ENCODE measurements at places on chromosomes 4 and X.

DNA sequence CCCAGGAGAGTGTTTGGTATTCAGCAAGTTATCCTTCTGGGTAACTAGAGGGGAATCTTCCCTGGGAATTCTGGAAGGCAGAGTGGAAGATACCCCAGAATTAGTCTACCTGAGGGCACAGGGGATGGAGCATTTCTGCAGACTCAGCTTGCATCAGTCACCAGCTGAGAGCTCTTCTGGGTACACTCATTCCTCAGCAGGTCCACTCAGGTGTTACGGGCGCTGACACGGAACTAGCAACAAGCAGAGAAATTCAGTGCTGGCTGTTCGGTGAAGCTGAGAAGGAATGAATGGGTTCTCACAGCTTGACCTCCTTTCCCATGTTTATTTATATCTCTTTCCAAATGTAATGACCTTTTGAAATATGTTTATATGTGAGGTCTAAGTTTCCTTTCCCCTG, 106.0 kb upstream of the PNPLA4 start:
- no peak for DNase-seq

DNA sequence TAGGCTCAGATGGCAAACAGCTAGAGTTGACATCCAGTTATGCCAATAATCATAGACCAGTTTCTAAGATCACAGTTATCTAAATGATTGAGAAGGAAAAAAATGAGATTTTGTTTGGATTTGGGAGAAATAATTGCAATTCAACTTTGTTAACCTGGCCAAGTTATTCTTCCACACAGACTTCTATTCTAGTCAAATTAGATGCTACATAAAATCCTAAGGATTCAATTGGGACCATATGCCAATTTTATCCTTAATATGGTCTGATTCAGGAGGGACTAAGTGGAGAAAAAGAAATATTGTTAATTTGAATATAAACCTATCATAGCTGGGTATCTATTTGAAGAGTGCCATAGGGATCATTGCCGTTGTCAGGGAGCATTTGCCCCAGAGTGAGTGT, 178.3 kb upstream of the SLC7A11 start:
- DNase-seq = no peak

DNA sequence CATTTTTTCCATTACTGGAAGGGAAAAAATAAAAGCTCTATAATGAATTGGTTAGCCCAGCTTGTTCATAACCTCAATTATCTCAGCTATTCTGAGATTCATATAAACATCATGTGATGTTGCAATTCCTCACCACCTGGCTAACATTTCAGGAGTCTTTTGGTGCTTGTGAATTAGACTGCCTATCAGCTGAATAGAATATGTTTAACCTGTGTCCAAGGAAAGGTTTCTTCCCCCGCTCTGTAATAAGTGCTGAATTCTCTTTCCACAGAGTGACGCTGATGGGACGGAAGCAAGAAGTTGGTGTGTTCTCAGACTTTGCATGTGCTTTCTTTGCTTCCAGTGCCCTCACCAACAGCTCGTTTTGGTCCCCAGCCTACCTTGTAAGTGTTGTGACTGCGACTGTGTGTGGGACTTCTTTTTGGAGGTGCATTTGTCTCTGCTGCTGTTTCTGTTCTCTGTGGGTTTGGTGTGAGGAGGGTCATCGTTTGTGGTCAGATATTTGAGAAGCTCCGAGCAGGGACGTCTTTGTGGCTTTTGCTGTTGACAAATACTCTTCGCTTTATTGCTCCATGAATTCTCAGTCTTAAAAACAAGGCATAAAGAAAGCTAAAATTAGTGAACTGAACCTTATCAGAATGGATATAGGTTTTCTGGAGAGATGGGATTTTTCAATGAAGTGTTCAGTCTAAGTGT, 61.7 kb downstream of the PPARGC1A start:
- peak; percentile 3 for DNase-seq

DNA sequence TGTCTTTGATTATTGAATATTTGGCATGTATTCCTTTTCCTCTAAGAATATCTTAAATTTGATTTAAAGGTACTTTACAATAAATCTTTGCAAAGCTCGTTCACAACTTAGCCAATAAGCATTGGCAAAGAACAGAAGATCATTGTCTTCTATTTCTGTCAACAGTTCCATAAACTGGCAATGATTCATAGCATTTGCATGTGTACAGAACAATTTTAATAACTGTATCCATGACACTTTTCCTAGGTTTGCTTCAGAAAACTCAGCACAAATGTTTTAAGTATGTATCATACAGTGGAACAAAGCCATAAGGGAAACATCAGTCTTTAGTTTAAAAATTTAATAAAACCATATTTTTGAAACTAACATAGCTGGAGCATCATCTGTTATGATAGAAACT, 462.7 kb upstream of the RPS6KA3 start:
- peak; percentile 2 for DNase-seq

DNA sequence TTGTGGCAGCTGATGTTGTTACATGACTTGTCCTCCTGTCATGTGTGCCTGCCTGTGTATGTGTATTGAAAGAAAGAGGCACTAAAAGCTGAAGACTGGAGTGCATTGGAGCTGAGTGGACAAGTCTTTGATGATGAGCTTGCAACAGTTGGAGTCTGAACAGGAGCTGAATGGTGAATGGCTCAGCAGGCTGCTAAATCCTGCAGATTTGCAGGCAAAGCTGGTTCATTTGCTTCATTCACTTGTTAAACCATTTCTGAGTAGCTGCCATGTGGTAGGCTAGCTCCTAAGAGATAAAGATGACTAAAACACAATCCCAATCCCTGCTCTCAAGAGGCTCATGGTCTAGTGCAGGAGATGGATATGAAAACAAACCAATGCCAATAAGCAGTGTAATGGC, 217.3 kb downstream of the CHRDL1 start:
- no peak for DNase-seq

DNA sequence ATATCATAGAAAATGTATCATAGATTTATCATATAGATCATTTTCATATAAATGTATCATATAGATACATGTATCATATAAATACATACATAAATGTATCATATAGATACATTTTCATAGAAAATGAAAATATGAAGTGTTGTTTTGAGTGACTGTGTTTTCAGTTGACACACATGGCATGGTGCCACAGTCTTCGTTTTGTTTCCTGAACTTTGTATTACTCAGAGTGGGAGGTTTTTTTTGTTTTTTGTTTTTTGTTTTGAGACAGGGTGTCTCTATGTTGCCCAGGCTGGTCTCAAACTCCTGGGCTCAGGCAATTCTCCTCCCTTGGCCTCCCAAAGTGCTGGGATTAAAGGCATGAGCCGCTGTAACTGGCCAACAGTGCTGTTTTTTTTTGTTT, 3.9 kb downstream of the RBM10 start:
- no peak for DNase-seq

GRCh38 chr4:125283707-125284279, 31.0 kb upstream of the FAT4 start:
- DNase-seq = peak; percentile 79

GRCh38 chr4:84597450-84597849, 14.5 kb downstream of the CDS1 start:
- no peak for DNase-seq

GRCh38 chr4:147825451-147826287, 93.8 kb downstream of the ARHGAP10 start:
- DNase-seq = peak; percentile 73

DNA sequence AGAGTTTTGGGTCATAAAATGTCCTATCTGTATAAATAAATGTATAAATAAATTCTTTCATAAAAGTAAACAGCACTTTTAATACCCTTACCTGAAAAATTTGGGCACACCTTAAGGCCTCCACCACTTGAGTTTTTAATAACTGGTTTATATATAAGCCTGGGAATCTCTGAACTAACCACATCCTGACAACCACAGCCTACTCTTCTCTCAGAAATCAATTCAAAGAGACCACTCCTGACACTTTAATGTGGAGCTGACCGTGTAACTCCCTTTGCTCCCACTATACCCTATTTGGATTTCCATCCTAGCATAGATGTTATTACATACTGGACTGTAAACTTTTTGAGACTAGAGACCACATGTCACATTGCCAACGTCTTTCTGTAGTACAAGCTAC, 3.5 kb downstream of the FBXL5 start:
- DNase-seq = no peak

- DNase-seq = no peak
Observed at GRCh38 chrX:148337873-148338272, 162.5 kb upstream of the AFF2 start.

GRCh38 chrX:111743316-111743715, 62.3 kb downstream of the ALG13 start:
- DNase-seq = no peak

GRCh38 chr4:6322761-6323566, 53.3 kb downstream of the WFS1 start:
- DNase-seq = no peak

DNA sequence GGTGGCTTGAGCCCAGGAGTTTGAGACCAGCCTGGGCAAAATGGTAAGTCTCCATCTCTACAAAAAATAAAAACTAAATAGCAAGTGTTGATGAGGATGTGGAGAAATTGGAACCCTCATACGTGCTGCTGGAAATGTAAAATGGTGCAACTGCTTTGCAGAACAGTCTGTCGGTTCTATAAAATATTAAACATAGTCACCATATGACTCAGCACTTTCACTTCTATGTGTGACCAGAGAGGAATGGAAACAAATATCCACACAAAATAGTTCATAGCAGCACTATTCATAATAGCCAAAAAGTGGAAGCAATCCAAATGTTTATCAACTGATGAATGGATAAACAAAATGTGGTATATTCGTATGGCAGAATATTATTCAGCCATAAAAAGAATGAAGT, 60.8 kb upstream of the FMR1 start:
- no peak for DNase-seq

DNA sequence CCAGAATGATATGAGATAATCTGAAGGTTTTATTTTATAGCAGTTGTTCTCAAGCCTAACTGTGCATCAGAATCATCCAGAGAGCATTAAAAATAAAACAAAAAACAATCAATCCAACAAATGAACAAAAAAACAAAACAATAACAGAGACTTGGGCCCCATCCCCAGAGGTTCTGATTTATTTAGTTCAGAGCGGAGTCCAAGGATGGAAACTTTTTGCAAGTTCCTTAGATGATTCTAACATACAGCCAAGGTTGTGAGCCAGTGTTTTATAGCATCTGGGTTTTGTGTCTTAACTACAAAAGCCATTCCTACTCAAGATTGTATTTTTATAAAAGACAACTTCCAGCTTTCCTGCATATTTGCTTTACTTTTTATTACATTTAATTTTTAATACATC, 59.4 kb upstream of the GRPR start:
- no peak for DNase-seq

- DNase-seq = no peak
Observed at GRCh38 chrX:119880076-119880475, 8.4 kb downstream of the NDUFA1 start.

- no peak for DNase-seq
Observed at GRCh38 chrX:150694738-150695410, 1.7 kb downstream of the MTMR1 start.

GRCh38 chrX:789096-789495, 158.5 kb downstream of the SHOX start:
- no peak for DNase-seq

DNA sequence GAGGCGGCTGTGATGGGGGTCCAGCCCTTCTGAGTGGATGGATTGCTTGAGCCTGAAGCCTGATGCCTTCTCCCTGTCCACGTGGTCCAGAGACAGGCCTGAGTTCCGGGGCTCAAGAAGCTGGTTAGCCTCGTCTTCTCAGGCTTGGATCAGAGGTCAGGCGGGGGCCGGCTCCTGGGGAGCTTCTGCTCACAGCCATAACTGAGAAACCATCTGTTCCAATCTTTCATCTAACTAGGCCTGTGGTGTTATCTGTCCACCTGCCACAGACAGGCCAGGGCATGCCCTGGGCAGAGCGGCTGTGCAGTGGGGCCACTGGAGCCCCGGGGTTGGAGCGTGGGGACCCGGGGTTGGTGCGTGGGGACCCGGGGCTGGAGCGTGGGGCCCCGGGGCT, 63.1 kb downstream of the SORCS2 start:
- no peak for DNase-seq

DNA sequence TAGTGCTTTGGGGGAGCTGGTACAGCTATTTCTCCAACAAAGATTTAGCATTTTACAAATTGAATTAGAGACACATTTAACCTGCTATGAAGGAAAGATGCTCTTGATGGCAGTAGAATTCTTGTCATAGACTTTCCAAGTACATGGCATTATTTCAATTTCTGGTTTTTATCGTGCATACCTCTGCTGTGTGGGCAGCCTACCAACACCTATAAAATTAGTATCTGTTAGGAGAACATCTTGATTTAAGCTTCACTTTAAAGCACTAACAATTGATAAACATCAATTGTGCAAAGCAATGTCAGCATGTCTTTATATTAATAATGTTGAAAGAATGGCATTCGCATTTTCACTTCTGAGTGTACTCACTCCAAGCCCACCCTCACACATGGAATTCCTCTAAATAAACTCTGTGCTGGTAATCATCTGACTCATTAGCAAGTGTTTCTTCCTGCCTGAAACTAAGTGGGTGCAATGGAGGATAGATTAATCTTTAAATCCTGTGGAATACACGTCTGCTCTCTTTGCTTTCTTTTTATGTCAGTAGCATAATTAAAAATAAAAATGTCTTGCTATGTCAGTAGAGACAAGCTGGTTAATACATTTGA, 279.8 kb upstream of the MAGEB18 start:
- peak; percentile 0 for DNase-seq

GRCh38 chr4:155974476-155974749, 20.7 kb upstream of the CTSO start:
- no peak for DNase-seq

DNA sequence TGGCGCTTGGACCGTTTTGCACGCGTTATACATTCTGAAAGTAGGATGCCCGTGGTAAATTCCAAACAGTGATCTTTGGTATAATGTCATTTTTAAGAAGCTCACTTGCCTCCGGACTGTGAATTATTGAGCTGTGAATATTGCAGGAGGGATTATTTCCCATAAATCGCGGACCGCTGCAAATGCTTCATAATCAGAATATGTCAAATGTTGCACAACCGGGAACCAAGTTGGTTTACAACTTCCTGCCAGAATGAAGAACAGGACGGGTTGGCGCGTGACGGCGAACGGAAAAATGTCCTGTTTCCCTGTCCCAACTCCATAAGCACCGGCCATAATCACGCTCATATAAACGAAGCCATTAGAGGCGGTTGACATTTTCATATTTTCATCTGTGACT, 67.6 kb downstream of the SHOX start:
- no peak for DNase-seq

GRCh38 chrX:46169808-46170207, 375.4 kb downstream of the ZNF674 start:
- DNase-seq = no peak

GRCh38 chr4:11532138-11532537, 103.4 kb upstream of the HS3ST1 start:
- no peak for DNase-seq

DNA sequence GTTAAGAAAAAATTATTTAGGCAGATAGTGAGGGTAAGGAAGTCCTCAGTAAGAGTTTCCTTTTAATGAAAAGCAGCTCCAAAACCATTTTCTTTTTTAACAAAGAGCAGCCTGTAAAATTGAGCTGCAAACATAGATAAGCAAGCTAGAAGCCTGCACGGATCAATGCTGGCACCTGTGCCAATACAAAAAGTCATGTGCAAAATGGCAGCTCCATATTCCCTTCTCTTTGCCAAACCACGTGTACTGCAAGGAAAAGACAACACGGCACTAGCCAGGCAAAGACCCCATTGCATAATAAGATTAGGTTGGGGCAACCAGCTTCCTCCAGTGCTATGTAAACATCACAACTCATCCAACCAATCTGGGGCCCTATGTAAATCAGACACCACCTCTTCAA, 268.4 kb upstream of the INTU start:
- DNase-seq = no peak

GRCh38 chrX:15838017-15838416, 16.6 kb downstream of the AP1S2 start:
- no peak for DNase-seq

- peak; percentile 25 for DNase-seq
Observed at GRCh38 chrX:116499780-116500179, 37.0 kb upstream of the CT83 start.
